ENCODE measurements at places on chromosomes 2 and 18.

GRCh38 chr18:23529604-23530003 lies 26.3 kb downstream of the RMC1 start:
- no peak for DNase-seq

- peak; percentile 51 for DNase-seq
Observed at GRCh38 chr2:86068136-86068588, 37.5 kb downstream of the POLR1A start.

GRCh38 chr2:230220347-230220969 lies 674 bp upstream of the SP110 start:
- DNase-seq = no peak

DNA sequence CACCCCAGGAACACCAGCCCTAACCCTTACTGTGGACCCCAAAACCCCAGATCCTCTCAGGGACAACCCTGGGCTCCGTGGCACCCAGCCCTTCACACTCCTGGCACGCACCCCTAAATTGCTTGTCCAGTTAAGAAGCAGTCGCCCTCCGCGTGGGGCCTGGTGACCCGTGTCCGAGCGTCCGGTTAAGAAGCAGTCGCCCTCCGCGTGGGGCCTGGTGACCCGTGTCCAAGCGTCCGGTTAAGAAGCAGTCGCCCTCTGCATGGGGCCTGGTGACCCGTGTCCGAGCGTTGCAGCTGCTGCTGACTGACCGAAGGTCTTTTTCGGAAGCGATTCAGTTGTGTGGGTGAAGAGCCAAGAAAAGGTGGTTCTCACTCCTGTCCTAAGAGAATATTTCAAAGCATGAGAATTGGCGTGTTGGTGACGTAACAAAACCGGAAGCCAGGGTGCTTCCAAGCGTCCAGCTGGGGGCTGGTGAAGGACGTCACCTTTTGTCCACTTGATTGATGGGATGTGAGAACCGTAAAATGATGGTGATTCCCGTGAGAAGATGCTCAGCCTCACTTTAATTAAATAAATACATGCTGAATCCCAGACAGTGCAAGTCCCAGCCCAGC lies 70.5 kb downstream of the KCNG2 start:
- DNase-seq = no peak

Measured in OCI-LY7 (cell line).